ENCODE measurements at places on chromosomes 5 and 9.
A peak's percentile ranks its signal among the peaks of the same experiment; 100 is the strongest.

- peak; percentile 18 for DNase-seq
Observed at GRCh38 chr5:122775550-122776542, 966 bp downstream of the SNX2 start.

DNA sequence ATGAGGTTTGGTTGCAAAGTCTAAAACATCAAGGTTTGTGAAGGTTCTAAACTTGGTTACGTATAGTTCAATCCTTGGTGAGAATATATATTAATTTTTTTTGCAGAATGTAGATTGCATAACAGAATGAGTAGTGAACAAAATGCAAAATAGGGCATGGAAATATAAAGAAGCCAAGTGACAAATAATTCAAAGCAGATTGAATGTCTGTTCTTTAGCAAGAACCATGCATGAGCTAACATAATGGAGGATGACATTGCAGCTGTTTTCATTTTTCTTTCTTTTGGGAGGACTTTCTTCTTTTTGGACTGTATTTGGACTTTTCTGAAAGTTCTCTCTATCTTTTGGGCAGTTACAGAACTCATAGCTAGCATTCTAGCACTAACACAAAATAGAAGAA is 194.8 kb upstream of the MRPS30 start:
- no peak for DNase-seq

GRCh38 chr5:35803191-35803651 is 53.5 kb upstream of the IL7R start:
- DNase-seq: peak; percentile 89

- no peak for DNase-seq
Observed at GRCh38 chr5:23402585-23402984, 104.8 kb upstream of the PRDM9 start.

DNA sequence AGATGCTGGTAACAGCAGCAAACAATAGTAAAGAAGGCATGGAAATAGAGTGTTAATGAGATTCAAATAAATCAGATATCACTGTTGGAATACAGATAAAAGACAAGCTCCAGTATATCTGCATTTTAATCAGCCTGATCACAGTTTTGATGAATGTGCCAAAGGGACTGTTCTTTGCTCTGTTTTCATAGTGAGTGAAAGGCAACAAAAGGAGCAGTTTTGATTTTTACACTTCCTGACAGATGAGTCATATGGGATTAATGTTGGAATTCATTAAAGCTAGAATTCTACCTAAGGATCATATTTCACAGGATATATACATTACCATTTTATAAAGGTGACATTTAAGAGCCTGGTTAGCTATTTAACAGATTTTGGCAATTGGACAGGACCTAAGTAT is 743.3 kb upstream of the PTPRD start:
- DNase-seq: no peak

DNA sequence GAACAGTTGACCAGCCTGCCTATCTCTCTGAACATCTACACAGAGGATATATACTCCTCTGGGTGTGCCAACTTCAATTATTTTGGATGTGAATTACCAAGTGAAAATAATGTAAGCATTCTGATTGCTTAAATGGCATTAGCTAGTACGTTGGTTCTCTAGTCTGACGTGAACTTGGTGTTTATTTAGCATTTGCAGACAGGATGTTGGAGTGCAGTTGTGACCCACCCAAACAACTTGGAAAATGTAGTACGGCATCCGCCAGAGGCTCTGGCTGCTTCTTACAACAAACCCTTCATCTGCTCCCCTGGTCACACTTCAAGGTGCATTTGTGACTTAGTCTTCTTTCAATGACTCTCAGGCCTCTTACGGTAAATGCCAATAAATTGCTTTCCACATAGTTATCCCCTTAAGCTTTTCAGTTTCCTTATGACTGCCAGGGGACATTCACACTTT is 616.6 kb downstream of the PDE4D start:
- DNase-seq: no peak

DNA sequence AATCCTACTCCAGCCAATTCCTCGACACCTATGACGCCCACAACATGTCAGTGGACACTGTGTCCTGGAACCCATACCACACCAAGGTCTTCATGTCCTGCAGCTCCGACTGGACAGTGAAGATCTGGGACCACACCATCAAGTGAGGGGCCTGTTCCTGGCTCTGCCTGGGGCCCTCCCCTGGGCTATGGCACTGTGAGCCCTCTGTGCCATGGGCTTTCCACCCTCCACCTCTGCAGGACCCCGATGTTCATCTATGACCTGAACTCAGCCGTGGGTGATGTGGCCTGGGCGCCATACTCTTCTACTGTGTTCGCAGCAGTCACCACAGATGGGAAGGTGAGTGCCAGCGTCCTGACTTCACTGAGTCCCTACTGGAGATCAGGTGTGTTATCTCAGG is 8.4 kb downstream of the ENHO start:
- no peak for DNase-seq

GRCh38 chr9:134995792-134996120 is 78.0 kb upstream of the FCN1 start:
- DNase-seq: no peak

DNA sequence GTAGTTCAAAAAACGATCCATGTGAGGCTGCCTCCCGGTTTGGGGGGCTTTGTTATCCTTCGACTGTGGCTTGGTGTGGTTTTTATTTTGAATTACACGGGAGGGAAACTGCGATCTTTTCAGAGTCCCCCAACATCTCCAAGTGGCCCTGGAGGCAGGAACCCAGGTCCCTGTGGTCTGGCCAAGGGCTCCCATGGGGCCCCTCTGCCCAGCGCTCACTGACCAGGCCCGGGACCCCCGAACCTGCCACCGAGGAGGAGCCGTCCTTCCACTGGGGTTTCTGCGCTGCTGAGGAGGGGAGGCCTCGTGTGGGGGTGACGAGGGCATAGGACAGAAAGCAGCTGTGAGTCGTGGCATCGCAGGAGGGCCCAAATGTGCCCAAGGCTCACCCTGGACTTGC is 18.1 kb upstream of the SCGB3A1 start:
- no peak for DNase-seq

DNA sequence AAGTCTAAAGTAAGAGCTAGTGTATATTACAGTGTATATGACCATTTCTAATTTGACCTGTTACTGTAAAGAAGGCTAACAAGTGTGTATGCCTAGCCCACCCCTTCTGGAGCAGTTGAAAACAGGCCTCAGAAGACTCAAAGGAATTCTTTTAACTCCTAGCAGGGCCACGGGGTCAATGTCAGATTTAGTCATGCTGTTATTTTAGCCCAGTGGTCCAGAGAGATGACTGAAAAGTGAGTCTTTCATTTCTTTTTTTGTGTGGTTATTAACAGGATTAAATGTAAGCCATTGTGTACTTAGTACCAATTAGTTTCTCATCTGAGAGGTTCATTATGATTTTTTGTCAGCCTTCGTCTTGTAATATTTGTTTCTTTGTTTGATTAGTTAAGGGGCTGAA is 24.4 kb downstream of the ZCCHC7 start:
- peak; percentile 50 for DNase-seq

GRCh38 chr5:56839062-56839461 is 23.7 kb downstream of the MAP3K1 start:
- no peak for DNase-seq

GRCh38 chr9:89812556-89813181 is 207.9 kb downstream of the GADD45G start:
- DNase-seq: no peak

DNA sequence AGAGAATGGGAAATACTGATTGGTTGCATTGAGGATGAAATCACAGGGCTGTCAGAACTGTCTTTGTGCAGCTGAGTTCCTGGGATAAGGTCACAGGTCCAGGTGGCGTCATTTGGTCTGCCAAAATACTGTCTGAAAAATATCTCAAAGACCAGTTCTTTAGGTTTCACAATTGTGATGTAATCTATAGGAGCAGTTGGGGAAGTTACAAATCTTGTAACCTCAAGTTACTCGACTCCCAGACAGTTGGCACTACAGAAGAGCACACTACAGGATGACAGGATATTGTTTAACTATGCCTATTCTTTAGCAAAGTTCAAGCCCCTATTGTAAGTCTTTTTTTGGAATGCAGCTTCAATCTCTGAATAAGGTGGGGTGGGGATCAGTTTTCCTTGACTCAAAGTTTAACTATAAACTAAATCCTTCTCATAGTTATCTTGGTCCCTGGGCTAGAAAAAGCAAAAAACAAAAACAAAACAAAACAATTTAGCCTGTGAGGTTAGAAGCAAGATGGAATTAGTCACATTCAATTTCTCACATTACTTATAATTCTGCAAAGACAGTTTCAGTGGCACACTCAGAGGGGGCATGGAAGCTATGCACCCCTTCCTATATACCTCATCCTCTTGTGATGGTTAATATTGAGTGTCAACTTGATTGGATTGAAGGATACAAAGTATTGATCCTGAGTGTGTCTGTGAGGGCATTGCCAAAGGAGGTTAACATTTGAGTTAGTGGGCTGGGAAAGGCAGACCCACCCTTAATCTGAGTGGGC is 276.0 kb downstream of the AUH start:
- no peak for DNase-seq

DNA sequence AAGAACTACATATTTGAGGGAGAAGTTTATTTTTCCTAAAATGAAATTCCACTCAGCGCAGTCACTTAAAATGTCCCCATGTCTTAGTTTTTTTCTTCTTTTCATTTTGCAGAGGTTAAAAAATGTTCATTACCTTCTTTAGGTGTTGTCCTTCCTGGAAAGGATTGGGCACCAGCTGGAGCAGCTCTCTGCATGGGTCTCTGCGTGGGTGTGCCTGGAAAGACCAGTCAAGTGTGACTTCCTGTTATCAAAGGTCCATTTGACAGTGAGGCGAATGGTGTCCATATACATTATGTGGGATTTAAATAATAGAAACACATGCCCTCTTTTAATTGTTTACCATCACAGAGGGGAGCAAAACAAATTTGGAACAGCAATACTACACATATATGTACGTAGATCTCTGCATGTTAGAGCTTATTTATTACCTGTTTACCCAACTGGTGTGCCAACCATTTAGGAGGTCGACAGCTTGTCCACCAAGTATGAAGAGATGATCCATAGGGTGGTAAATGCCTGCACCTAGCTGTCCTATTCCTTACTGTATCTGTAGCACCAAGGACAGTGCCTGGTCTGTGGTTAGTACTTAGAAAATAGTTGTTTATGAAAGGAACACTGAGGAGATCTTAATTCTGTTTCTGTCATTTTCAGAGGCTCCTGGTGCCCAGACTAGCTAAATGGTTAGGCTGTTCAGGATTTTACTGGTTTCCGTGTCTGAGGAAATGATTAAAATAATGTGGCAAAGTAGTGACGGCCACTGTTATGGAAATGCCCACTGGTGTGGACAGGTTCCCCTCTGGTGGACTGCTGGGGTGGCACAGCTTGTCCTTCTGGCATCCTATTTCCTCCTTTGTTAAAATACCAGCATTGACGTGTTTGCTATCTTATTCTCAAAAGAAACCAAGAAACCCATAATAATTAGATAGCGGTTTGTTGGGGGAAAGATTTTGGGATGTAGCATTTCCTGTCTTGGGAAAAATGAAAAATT is 200.4 kb downstream of the MAST4 start:
- peak; percentile 2 for DNase-seq

- no peak for DNase-seq
Observed at GRCh38 chr5:139146809-139147482, 51.2 kb downstream of the SIL1 start.

DNA sequence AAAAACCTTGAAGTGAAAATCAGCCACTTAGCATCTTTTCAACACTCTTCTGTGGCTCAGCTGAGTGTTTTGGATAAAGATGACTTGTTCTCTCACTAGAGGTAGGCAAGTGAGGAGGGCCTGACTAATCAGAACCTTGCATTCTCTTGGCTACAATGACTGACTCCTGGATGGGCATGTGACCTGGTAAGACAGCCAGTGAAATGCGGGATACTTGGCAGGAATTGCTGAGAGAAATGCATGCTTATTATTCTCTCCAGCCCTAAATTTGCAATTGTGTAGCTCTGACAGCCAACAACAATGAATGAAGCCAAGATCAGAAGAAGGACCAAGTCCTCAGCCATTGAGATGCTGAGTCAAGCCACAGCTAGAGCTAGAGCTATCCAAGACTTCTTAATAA is 490.5 kb upstream of the ZNF608 start:
- no peak for DNase-seq

- DNase-seq: no peak
Observed at GRCh38 chr9:119322184-119322583, 47.1 kb downstream of the BRINP1 start.

DNA sequence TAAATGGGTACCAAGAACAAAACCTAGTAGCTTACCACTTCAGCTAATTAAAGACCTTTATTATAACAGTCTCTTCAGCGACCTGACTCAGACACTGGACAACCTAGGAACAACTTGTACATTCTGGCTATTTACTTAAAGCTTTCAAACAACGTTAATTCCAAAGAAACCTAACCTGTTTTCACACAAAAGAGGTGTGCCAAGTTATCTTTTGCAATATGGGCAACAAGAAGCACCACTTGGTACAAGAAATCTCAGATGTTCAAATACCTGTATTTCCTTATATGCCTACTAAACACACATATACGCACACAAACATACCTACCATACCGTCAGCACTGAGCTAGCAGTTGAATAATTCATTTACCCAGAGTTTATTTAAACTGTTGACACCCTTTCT is 23.0 kb downstream of the RNF145 start:
- no peak for DNase-seq

DNA sequence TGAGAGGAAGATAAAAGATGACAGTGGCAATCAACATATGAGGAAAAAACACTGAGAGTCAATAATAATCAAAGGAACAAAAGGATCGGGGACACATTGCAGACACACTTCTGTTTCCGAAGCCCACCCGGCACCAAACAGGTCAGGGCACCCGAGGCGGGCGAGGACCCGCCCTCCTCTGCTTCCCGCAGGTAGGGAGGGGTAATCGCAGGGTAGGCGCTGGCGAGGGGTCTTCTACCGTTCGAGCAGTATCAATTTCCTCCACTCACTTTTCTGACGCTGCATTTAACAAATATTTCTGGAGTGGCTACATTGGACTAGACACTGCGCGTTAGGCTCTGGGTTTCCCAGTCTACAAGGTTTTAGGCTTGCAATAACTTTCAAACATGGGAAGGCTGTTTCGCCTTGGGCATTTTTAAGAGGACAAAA is 1.3 kb downstream of the TXN start:
- no peak for DNase-seq

DNA sequence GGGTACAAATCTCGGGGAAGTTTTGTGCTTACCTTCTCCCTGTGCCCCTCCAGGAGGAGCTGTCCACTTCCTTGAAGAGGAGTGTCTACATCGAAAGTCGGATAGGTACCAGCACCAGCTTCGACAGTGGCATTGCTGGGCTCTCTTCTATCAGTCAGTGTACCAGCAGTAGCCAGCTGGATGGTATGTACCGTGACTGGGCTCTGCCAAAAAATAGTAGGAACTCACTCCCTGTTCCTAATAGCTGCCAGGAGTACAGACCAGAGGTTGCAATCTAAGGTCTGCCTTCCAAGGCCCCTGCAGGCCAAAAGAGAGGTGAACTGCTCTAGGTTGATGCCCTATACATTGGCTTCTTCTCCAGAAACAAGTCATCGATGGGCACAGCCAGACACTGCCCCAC is 3.9 kb downstream of the KIF20A start:
- DNase-seq: no peak

- no peak for DNase-seq
Observed at GRCh38 chr5:15001517-15001916, 129.9 kb upstream of the ANKH start.

GRCh38 chr5:163408311-163408923 is 29.0 kb upstream of the CCNG1 start:
- peak; percentile 61 for DNase-seq

GRCh38 chr5:76427206-76428140 is 24.4 kb downstream of the IQGAP2 start:
- DNase-seq: no peak

GRCh38 chr9:105828596-105829213 is 134.4 kb downstream of the TMEM38B start:
- no peak for DNase-seq

All from EH (cell line).